ENCODE measurements at places on chromosomes 7 and 10.

DNA sequence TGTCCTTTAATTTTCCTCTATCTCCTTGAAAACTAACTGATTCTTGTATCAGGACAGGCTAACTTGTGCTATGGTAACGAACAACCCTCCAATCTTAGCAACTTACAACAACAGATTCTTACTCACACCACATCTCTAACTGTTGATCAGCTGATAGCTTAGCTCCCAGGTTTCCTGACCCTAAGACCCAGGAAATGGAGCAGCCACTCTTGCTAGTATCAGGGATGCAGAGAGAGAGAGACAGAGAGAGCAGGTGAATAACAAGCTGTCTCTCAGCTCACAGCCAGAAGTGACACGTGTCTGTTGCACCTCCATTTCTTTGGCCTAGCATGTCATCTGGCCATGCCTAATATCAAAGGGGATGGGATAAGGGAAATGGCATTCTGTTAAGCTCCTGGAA is 1289.0 kb upstream of the AUTS2 start:
- no peak for DNase-seq

DNA sequence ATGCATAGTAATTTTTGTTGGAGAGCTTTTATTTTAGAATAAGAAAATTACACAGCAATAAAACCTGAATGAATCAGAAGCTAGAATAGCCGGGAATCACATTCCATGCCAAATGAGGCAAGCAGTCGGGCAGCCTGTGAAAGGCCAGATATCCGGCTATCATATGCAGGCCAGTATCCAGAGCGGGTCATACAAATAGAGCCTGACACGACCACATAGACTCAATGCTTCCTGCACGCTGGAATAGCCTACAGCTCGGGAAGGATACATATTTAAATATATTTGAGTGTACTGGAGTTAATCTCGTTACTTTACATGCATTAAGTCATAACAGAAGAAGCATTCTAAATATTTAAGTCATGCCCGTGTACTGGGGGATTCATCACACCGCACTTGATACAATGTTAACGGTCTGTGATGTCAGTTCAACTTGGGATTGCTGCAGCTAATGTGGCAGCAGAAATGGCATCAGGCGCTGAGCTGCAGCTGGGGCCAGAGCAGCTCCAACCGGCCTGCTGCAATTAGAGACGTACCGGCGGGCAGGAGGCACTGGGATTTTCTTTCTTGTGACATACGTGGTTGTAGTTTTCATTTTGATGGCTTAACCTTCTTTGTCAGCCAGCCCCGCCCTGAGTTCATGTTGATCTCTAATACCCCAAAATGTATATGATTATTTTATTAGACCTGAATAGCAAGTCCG is 112.0 kb downstream of the EBF3 start:
- DNase-seq, result no peak

GRCh38 chr7:24381894-24382505 is 98.0 kb downstream of the NPY start:
- no peak for DNase-seq

DNA sequence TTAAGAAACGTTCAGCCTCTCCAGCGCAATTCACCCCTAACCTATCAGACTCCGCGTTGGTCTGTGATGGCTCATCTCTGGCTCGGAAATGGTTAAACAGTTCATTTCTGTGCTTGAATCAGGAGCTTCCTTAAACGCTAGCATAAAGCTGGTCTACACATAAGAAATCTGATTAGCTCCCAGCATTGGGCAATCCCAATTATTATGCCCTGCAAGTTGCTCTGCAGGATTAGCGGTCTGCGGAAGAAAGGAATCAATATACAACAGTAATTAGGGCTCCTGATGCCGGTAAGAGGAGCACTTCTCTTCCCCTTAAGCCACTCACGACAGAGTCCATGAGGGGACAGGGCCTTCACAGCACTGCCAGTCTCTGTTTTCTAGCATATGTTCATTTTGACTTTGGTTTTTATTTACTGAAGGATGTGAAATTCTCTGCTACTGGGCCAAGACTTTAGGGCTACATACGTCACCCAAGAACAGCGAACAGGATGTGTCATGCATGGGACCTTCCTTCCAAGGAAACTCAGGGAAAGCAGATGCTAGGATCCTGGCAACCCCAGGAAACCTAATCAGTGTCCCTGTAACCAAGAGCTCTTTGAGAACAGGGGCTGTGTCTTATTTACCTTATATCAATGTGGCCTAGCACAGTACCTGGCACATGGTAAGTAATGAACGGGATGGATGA is 324.4 kb downstream of the KCNMA1 start:
- no peak for DNase-seq

DNA sequence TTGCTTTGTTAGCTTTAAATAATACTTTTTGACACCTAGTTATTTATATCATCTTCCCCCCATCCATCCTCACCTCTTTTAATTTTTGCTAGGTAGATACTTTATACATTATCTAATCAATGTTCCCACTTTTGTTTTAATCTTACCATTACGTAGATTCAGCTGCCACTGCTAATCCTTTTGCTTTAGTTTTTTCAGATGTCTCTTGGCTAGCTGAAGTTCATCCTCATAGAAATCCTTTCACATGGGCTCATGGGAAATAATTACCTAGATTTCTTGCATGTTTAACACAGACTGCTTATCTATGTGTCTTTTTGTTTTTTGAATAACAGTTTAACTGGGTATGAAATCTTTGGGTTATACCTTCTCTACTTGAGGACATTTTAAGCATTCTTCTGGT is 60.1 kb downstream of the ZNRF2 start:
- DNase-seq, result no peak

DNA sequence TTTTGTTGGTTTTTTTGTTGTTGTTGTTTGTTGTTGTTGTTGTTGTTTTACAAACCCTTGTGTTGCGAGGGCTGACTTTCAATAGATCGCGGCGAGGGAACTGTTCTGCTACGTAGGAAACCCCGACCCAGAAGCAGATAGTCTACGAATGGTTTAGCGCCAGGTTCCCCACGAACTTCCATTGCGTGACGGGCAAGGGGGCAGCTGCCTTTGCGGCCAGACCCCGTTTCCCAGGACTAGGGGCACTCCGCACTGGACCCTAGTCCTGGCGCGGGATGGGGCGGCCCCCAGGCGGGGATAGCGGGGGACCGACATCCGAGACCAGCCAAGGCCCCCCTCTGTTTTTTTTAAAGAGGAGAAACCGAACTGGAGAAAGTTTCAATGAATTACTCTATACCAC is 119.6 kb downstream of the LRRTM3 start:
- DNase-seq, result no peak

GRCh38 chr7:12111422-12112405 is 99.4 kb upstream of the TMEM106B start:
- DNase-seq, result no peak

DNA sequence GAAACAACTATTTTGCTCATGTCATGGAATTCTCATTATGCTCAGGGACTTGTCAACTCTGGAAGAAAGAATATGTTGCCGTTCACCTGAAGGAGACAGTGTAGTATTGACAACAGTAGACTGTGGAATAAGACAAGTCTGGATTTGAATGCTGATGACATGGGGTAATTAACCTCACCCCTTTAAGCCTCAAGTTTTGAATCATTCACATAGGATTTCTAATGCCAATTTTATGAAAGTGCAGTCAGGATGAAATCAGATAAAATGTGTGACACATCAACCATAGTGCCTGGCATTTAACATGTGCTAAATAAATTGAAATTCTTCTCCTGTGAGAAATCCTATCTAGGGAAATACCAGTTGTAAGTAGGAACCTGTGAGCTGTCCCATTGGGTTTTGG is 305.8 kb downstream of the KIF20B start:
- no peak for DNase-seq

DNA sequence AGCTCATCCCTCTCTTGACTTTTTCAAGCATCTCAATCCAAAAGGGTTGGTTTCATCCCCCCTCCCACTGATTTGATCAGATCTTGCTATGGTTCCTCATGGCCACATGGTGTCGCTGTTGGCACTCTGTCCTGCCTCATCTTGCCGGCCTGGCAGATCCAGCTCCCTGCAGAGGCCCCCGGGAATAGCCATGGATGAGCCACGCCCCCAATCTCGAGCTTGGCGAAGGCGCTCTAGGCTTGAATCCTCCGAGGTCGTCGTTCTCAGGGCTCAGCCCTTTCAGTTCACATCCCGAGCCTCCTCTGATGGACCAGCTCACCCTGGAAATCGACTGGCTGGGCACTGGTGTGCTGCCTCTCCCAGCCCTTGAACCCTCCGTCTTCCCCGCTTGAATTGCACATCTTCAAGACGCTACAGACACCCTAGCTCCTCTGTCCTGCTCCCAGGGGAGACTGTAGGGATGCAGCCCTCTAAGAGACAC is 628.7 kb downstream of the TYW1 start:
- DNase-seq, result no peak

GRCh38 chr7:139124084-139124914 is 14.8 kb upstream of the ZC3HAV1 start:
- no peak for DNase-seq

- DNase-seq, result no peak
Observed at GRCh38 chr10:25425776-25426175, 251.0 kb downstream of the GPR158 start.

- DNase-seq, result no peak
Observed at GRCh38 chr7:88357294-88357693, 50.6 kb upstream of the STEAP4 start.

- no peak for DNase-seq
Observed at GRCh38 chr7:2224491-2224928, 8.2 kb downstream of the MAD1L1 start.

DNA sequence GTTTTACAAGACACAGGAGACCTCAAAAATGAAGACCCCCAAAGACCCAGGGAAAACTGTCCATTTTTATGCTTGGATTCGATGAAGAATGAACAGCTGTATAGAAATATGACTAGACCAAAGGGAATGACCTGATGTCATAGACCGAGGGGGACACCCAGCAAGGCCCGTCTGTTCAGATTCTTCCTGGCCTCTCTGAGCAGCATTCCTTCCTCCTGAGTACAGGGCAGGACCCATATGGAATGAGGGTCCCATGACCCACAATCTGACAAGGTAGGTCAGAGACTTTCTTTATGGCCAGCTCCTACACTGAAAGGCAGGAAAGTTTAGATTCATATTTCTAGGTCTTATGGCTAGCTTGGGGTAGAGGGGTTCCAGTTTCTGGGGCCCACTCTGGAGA is 356.0 kb downstream of the GATA3 start:
- DNase-seq, result no peak

- DNase-seq, result no peak
Observed at GRCh38 chr7:124130-124949, 68.0 kb upstream of the FAM20C start.

- DNase-seq, result no peak
Observed at GRCh38 chr7:115533785-115534184, 496.8 kb downstream of the TFEC start.

DNA sequence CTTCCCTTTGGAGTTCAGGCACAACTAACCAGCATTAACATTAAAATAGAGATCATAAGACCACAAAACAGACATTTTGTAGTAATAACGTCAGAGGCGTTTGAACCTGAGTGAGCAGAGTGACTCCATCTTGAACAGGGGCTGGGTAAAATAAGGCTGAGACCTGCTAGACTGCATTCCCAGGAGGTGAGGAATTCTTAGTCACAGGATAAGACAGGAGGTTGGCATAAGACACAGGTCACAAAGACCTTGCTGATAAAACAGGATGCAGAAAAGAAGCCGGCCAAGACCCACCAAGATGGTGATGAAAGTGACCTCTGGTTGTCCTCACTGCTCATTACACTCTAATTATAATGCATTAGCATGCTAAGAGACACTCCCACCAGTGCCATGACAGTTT is 493.2 kb upstream of the AUTS2 start:
- DNase-seq, result no peak

GRCh38 chr7:45482451-45482850 is 91.7 kb upstream of the ADCY1 start:
- DNase-seq, result no peak

- peak; percentile 57 for DNase-seq
Observed at GRCh38 chr10:80468002-80468401, 13.9 kb downstream of the TSPAN14 start.

DNA sequence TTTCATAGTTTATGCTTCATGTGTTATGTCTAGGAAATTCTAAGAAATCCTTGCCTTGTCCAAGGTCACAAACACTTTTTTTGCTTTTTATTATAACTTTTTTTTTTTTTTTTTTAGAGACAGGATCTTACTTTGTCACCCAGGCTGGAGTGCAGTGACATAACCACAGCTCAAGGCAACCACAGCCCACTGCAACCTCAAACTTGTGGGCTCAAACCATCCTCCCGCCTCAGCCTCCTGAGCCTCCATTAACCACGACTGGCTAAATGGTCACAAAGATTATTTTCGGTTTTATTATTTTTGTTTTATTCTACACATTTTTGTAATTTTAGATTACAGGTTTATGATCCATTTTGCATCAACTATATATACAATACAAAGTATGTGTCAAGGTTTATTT is 7.1 kb upstream of the FAM204A start:
- DNase-seq, result no peak

GRCh38 chr10:71278691-71279588 is 40.1 kb upstream of the SLC29A3 start:
- no peak for DNase-seq

GRCh38 chr10:62816331-62817120 is at the start of gene EGR2:
EGR2 (minus strand) TSS chr10:62816366; CDS start chr10:62816029, 337 bp downstream.
- peak; percentile 97 for DNase-seq

DNA sequence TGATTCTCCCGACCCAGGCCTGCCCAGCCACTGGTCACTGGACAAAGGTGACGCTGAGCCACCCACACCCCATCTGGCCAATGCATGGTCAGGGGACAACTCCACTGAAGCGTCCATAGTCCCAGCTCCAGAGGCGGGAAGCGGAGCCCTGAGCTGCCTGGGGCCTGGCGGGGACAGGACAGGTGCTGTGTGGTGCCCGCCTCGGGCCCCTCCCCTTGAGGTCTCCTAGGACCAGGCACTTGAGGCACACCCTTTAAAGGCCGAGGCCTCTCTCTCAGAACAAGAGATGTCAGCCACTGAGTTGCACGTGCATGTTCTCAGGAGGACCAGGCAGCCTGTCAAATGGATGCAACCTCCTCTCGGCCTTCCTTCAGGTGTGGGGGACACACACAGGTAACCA is 52.5 kb upstream of the PPP2R2D start:
- DNase-seq, result no peak

- DNase-seq, result no peak
Observed at GRCh38 chr7:4203626-4204512, 478.2 kb upstream of the FOXK1 start.

GRCh38 chr10:65798133-65798532 is 1127.7 kb upstream of the LRRTM3 start:
- DNase-seq, result no peak

- no peak for DNase-seq
Observed at GRCh38 chr7:1740214-1740613, 70.1 kb downstream of the ELFN1 start.

DNA sequence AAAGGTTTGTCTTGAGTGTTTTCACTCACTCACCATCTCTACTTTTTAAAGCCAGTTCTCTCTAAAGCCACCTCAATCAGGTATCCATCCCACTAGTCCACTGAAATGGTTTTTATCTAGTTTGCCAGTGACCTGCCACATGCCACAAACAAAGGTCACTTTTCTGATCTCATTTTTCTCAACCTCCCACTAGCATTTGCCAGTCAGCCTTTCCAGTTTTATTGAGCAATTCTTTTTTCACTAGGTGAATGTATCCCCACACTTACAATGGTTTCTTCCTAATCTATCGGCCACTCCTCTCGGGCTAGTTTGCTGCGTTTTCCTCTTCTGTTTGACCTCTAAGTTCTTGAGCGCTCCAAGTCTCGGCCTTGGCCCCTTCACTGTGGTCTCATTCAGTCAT is 44.9 kb upstream of the ARL4A start:
- DNase-seq, result no peak

GRCh38 chr7:52120912-52121311 is 804.3 kb upstream of the COBL start:
- no peak for DNase-seq
